ENCODE measurements at places on chromosomes 16 and 17. TPM values are rescaled to one million over a fixed set of nuclear protein-coding genes. Genes with fewer than 3 reads are reported as not detected.

GRCh38 chr16:85832570-85833218 lies 33.2 kb downstream of the COX4I1 start:
- DNase-seq: no peak

DNA sequence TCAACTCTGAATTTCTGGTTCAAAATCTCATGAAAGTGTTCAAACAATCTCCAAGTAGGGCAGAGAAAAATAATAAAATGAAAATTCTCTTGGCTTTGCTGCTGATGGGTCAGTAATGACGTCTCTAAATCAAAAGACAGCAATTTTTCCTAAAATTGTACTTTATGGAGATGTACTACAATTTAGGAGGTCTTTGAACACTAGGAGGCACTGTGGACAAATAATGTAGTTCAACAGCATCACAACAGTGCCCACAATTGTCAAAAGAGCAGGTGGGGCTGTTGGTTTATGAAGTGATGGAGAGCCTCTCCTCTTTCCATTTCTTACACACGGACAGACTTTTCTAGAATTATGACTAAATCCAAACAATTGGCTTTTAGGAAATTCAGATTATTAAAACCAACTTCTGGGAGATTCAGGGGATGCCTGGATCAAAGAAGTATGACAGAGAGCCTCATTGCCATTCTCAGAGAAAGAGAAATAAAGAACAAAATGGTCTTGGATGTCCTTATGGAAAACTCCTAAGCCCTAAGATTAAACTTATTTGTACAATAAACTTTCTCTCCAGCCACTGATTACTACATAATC lies 23.8 kb downstream of the EZH1 start:
- DNase-seq: peak; percentile 33

DNA sequence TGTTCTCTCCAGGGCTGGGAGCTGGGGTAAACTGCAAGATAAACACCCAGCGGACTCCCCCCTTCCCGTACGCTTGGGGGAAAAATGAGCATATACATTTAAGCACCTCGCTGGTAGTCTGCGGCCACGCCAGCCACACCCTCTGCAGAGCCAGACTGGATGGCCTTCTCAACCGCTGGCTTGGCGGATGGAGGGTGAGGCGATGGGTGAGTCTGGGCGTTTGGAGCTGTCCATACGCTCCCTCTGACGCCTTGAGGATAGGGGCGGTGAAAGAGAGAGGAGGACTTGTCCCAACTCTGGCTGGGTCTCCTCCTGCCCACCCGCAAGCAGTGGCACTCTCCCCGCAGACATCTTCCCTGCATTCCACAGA lies 1.0 kb downstream of the ITGA3 start:
- DNase-seq: no peak

DNA sequence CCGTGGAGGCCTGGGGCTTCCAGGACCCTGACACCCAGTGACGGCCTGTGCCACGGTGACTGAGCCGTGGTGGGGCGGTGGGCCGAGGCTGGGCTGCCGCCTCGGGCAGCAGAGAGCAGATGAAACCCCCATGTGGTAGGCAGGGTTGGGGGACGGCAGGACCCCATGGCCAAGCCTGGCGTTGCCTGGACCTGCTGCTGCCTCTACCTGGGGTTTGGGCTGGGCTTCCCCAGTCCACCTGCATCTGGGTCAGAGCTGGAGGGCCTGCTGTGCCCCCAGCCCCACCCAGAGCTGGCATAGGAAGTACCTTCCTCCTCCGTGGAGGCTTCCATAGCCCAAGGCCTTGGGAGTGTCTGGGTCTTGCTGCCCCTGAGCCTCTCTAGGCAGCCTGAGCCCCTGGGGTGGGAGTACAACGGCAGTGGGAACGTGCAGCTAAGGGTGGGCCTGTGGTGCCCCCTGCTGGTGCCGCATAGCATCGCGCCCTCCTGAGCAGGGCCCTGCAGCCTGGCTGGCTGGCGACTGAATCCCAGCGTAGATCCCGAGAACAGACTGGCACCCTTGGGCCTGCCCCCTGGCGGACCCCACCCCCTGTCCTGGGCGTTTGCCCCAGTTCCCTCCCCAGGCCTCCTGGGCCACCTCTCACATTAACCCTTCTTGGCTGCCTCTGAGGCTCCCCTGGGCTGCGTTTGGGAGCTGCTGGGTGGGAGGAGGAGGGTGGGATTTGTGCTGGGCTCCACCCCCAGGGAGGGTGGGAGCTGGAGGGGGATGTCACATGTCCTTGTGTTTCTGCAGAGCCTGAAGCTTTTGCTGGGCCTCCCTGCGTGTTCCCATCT lies 12.6 kb upstream of the ATP6V0C start:
- peak; percentile 89 for DNase-seq

GRCh38 chr16:68792465-68793324 lies 50.6 kb upstream of the TANGO6 start:
- DNase-seq: no peak

DNA sequence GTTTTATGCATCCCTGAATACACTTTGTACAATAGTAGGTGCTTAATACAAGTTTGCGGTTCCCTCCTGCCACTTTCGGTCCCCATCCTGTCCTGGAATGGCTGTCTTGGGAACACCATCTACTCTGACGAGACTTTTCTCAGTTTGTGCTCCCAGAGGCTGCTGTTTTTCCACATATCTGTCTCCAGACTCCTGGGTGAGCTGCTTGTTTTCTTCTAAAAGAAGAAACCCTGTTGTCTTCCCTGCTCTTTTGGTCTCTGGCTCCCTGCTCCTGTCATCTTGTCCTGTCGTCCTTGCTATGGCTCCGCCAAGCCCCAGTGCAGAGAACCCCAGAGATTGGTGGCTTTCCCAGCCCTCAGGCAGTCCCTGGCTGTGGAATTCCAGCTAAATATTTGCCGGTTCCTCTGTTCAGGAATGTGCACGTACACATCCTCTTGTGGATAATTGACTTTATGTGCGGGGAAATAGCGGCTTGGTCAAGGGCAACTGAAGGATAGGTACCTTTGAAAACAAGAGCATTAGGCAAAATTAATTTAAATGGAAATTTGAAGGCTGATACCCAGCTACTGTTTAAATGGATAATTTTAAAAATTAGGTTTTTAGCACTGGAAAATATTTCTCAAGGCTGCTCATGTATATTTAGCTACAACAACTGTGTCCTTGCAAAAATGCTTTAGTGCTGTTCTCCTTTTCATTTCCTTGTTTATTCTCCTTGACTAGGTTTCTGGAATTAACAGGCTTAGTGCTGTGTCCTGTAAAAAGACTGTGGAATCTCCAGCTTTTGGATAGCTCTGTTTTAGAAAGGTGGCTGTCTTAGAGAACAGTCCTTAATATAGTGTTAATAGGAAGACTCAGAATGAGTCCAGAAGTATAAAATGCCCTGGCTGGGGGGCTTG lies 50.2 kb upstream of the SLC12A3 start:
- no peak for DNase-seq

- no peak for DNase-seq
Observed at GRCh38 chr17:12993631-12994030, 24.2 kb downstream of the ELAC2 start.

DNA sequence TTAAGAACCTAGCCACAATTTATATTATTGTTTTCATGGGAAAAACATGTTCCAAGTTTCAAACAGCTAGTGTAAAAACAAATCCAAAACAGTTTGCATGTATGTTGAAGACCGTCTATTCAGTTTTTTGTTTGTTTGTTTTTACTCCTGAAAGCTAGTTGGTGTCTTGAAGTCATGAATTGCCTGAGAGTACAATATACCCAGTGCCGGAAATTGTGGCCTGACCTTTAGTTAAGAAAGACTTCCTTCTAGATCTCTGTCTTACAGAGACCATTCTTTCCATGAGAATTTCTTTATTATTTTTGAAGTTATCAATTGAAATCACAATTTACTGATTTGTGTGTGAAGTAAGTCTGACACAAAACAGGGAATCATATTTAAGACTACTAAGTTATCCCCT lies 474.8 kb downstream of the KCNJ2 start:
- DNase-seq: no peak

- no peak for DNase-seq
Observed at GRCh38 chr16:55655897-55656681, at the start of gene SLC6A2. Gene SLC6A2 (plus strand): TSS chr16:55655988. CDS start chr16:55656695, 707 bp downstream.

GRCh38 chr16:87834668-87835473 lies 34.4 kb downstream of the SLC7A5 start:
- peak; percentile 28 for DNase-seq

GRCh38 chr16:24847358-24847664 lies 1.5 kb downstream of the SLC5A11 start:
- DNase-seq: no peak

DNA sequence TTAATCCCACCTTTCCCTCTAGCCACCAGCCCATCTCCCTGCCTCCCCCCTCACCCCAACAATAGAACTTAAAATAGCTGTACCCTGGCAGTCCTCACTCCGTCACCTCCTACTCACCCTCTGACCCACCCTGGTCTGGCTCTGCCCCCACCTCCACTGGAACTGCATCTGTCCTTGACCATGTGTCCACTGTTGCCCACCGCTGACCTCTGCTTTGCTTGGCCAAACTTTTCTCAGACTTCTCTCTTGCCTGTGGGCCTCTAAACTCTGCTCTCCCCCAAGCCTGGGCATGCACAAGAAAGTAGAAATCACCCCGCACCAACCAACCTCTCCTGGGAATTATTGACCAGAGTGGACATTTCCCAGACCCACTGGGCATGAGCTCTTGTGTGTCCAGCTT lies 169.8 kb downstream of the WSCD1 start:
- DNase-seq: no peak

DNA sequence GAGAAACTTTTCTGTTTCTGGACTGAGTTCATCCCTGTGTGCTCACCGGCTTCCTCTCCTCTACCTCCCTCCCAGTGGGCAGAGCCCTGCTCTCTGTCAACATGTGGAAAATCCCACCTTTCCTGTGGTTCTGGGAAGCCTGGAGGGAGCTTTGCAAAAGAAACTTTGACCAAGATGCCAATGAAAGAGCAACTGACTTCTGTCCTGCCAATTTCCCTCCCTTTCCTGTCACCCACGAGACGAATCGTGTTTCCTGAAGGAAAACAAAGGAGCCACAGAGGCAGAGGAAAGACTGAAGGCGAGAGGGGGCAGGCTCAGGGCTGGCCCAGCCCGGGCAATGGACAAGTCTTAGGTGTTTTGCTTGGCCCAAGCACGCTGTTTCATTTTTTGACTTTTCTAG lies 82.8 kb downstream of the PLCG2 start:
- no peak for DNase-seq

DNA sequence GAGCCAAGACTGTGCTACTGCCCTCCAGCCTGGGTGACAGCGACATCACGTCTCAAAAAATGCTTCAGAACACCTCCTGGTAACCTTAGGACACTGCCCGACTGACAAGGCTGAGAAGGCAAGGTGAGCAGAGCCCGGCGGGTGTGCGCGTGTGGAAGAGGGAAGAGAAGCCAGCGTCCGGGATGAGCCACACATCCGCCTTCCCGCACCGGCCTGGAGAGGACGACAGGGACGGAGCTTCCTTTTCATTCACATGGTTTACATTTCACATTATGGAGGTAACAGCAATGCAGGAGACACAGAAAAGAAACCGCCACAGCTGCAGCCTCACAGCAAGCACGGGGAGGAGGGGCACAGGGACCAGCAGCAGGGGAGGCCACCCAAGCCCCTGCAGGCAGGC lies 16.5 kb downstream of the HAGH start:
- no peak for DNase-seq

DNA sequence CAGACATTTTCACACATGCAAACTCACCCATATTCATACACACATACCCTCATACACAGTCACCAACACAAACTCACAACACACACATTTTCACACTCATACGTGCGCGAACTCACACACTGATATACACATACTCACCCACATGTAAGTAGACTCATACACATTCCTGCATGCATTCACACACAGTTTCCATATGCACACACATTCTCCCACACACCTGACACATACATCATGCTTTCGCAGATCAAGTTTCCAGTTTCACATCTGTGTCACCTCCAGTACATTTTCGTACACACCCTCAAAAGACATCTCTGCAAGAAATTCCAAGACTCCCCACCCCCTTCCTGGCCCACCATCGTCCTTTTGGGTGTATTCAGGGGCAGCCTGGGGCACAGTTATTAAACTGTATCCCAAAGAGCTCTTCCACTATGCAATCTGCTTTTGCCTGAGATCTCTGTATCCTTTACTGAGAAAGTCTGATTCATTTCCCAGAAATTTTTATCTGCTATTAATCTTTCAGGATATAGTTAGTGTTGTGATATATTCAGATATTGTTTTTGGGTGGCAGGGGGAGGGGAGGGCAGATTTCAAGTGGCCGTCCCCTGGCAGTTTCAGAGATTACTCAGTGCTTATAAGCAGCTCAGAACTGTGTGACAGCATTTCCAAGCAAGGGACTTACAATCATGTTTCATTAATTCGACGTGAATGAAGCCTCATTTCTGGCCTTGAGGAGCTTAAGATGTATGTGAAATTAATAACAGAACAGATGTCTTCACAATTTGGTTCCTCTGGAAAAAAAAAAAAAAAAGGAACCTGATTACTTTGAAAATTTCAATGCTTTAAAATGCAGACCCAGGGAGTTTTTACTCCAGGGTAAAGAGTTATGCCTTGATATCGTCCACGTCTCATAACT lies 35.3 kb upstream of the MMP2 start:
- DNase-seq: no peak

DNA sequence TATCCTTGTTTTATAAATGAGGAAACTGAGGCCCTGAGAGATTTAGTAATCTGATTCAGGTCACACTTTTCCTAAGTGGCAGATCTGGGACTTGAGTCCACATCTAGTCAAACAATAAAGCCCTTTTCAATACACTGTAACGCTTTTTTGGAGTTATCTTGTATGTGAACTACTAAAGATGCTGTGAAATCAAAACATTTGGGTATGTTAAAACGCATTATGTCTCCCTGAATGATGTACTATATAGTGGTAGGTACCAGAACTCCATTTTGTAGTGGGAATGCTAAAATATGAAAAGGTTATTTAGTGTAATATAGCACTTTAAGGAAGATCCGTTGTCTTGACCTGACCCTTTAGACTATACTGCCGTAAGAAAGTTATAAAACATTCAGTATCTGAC lies 57.2 kb downstream of the NACA2 start:
- no peak for DNase-seq

GRCh38 chr16:57897053-57897784 lies 73.7 kb downstream of the CNGB1 start:
- DNase-seq: no peak

- DNase-seq: peak; percentile 58
Observed at GRCh38 chr16:1614456-1615102, 2.4 kb downstream of the CRAMP1 start.

The TEKT3 gene
- not detected for total RNA-seq

The CDH5 gene
- not detected for total RNA-seq

The SLC12A3 gene
- not detected for total RNA-seq

The KRTAP4-4 gene
- total RNA-seq: not detected

The TSR1 gene
- 59.3 TPM for total RNA-seq

The TP53TG3F gene
- 0.30 TPM for total RNA-seq

The PRR35 gene
- not detected for total RNA-seq

The SRCAP gene
- total RNA-seq: 69.5 TPM

The HCRT gene
- total RNA-seq: not detected

Data from activated CD4-positive, alpha-beta T cell treated with anti-CD3 and anti-CD28 coated beads for 36 hours (primary cell).